ENCODE measurements at places on chromosomes 5 and 9.

GRCh38 chr5:60377826-60378225 lies 322.1 kb downstream of the DEPDC1B start:
- DNase-seq, result no peak

DNA sequence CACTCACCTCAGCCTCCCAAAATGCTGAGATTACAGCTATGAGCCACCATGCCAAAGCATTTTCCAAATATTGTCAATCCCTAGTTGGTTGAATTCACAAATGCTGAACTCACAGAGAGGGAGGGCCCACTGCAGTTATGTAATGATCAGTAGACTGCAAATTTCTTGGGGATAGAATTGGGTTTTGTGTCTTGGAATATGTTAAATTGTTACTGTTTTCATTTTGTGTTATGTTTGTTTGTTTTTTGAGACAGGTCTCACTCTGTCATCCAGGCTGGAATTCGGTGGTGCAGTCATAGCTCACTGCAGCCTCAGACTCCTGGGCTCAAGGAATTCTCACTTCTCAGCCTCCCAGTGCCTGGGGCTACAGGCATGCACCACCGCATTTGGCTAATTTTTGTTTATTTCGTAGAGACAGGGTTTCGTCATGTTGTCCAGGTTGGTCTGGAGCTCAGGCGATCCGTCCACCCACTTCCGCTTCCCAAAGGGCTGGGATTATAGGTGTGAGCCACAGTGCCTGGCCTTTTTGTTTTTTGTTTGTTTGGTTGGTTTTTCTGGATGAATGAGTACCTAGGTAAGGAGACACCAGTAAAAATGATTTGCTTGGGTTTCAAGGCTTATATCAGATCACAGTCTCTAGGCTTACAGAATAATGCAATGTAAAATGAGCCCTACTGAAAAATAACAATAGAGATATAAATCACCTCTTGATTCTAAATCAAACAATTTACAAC lies 31.5 kb upstream of the LMNB1 start:
- no peak for DNase-seq

DNA sequence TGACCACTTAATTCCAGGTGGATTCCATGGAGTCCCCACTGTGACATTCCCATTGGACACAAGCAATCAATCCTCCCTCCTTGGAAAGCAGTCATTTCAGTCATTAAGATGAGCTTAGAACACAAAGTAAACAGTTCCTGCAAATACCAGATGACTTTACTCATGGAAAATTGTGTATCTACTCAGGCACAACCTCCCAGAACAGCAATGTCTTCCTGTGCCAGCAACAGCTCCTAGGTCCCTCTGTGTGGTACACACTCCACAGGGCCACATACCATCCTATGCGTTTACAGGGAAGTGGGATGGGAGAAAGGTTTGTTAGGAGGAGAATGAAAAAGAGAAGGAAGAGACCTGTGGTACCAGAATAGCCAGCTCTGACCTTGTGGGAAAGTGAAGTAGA lies 53.7 kb downstream of the MTMR12 start:
- DNase-seq, result no peak

- no peak for DNase-seq
Measured at GRCh38 chr5:58493141-58493540, 1.9 kb downstream of the GAPT start.

DNA sequence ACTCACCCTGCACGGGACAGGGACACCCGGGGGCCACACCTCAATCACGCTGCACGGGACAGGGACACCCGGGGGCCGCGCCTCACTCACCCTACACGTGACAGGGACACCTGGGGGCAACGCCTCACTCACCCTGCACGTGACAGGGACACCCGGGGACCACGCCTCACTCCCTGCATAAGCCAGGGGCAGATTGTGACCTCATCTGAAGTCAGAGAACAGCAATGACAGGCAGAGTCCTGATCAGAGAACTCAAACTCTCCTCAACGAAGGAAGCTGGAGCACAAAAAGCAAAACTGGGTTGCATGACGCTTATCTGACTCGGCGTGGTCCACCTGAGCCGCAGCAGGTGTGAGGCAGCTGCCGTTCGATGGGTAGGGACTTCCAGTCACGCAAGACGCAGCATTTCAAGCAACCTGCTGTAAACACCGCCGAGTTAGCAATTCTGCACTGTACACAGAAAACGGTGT lies 3.2 kb downstream of the TERT start:
- no peak for DNase-seq

- DNase-seq, result peak; percentile 5
Measured at GRCh38 chr5:60101573-60101972, 208.0 kb upstream of the PDE4D start.

GRCh38 chr5:140725799-140726471 lies 25.7 kb downstream of the ZMAT2 start:
- DNase-seq, result peak; percentile 71

GRCh38 chr9:131660466-131661405 lies 79.1 kb downstream of the RAPGEF1 start:
- DNase-seq, result peak; percentile 45

DNA sequence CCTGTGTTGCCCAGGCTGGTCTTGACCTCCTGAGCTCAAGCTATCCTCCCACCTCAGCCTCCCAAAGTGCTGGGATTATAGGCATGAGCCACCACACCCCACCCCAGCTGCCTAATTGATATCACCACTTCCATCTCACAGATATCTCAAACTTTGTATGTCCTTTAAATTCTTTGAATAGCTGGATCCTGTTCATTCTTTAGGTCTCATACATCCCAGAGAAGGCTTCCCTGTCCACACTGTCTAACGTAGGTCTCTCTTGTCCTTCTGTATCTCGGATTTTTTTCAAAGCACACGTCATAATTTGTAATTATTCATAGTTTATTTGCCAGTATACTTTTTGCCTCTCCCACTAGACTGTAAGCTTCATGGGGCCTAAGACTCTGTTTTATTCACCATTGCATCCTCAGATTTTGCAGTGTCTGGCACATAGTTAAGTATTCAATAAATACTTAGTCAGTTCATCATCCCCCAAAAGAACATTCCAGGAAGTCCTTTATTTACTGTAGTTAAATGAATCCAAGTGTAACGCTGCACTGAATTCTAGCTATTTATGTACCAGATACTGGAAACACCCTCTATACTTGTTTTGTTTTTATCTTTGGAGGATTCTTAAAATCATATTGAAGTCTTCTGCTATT lies 10.5 kb downstream of the ARSK start:
- DNase-seq, result no peak

All from inflammatory macrophage treated with lipopolysaccharide for 4 hours (primary cell).